ENCODE measurements at places on chromosomes 2 and 18.

GRCh38 chr2:98026292-98026691, 30.5 kb upstream of the TMEM131 start:
- no peak for DNase-seq

GRCh38 chr18:34801774-34802173, 91.7 kb downstream of the DTNA start:
- DNase-seq = no peak

GRCh38 chr2:43259512-43259911, 33.1 kb upstream of the ZFP36L2 start:
- DNase-seq = no peak

DNA sequence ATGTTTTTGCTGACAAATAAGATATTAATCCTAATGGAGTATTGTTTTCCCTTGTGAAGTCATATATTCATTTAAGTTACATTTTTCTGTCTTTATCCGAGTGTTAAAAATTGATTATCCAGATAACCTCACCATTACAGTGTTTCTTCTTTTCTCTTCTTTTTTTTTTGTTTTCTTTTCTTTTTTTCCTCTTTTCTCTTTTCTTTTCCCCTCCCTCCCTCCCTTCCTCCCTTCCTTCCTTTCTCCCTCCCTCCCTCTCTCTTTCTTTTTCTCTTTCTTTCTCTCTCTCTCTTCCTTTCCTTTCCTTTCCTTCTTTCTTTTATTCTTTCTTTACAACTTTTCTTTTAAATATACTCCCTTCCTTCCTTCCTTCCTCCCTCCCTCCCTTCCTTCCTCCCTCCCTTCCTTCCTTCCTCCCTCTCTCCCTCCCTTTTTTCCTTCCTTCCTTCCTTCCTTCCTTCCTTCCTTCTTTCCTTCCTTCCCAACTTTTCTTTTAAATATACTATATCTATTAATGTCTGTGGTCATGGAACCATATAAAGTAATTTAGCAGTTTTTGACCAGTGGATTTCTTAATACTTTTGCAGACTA, 40.9 kb downstream of the UBE2E3 start:
- DNase-seq = no peak

GRCh38 chr18:27235218-27235870, 50.2 kb upstream of the CHST9 start:
- DNase-seq = no peak

- DNase-seq = peak; percentile 62
These were observed 331.2 kb upstream of the MYT1L start for GRCh38 chr2:2662037-2662846.

DNA sequence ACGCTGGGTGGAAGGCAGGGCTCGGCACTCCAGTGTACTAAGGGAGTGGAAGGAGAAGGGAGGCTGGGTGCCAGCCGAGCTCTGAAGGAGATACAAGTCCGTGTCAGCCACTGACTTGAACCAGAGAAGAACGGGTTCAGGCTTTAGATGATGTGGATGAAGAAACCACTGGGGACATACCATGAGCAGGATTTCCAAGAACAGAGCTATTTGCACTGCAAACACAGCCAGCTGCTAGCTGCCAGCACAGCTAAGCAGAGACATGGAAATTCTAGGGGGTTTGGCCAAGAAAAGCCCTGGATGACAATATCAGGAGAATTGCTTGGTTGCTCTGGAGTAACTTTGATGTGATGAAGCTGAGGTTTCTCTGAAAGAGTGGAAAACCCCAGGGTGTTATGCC, 5.2 kb downstream of the CD207 start:
- no peak for DNase-seq
